ENCODE measurements at places on chromosomes 4 and X.

DNA sequence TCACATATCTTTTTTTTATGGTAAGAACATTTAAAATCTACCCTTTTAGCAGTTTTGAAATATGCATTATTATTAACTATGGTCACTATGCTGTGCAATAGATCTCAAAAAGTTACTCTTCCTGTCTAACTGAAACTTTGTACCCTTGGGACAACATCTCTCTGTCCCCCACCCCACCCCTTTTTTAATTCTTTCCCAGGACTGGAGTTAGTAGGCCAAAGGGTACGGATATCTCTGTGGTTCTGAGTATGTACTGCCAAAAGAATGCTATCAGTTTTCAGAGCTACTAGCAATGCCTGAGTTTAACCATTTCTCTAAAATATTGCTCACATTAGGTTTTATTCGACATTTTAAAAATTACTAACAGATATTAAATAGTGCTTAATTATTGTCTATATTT, 4.7 kb upstream of the FAM241A start:
- no peak for DNase-seq

DNA sequence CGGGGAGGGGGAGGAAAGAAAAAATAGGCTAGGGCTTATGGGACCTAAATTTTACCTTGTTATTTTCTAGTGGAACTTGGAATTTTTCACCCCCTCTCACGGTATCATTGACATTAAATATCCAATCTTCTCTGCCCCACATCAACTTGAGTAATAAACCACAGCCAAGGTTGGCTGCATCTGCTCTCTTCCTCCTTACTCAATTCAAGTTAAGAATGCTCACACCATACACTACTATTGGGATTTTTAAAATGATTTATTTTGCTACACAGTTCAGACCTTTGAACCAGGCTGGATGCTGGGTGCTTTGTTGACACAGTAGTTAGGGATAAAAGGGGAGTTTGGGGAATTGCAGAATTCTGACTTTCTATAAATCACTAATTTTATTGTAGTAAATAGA, 78.2 kb upstream of the DHX15 start:
- no peak for DNase-seq

DNA sequence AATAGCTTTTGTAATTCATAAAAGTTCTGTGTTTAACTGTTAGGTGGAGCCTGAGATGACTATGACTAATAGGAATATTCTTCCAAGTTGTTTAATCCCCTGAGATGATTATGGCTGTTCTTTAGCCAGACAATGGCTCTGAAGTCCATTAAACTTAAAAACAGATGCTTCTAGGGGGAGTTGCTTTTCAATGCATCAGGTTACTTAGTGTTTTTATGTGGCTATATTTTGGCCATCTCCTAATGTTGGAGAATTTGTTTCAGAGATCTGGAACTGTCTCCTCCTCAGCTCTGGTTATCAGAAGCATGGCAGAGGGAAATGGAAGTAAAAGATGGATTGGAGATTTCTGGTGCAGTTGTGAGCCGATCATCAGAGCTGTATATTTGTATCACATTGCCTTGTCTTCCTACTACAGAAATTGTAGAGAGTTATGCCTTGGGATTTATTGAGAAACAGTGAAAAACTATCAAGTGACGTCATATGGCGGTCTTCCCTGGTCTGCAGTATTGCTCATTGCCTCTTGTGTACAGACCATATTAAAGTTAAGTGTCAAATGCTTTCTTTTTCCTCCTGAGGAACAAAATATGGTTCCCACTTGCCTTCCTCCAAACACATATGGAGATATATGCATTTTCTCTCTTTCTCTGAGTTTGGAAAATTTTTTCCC, 29.8 kb downstream of the SGMS2 start:
- DNase-seq = no peak

- no peak for DNase-seq
Measured at GRCh38 chr4:137614491-137614890, 82.2 kb upstream of the PCDH18 start.

- no peak for DNase-seq
Measured at GRCh38 chr4:99305638-99306400, 15.0 kb upstream of the ADH1A start.

GRCh38 chrX:16138108-16138427, 14.7 kb downstream of the GRPR start:
- no peak for DNase-seq

DNA sequence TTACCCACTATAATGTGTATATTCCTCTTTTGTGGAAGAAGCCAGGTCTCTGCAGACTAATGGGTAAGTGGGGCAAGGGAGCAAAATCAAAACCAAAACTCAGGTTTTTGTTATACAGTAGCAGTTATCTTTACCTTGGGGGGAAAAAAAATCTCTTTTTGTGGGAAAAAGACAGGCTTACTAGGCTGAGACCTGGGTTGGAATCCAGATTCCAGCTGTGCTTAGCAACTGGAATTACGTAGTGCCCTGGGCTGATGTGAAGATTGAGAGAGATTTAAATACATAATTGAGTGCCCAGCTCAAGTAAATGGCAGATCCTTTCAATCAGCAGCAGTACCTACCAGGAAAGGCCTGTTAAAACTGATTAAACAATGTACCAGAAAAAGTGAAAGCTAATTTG, 15.4 kb upstream of the SCD5 start:
- DNase-seq = no peak

DNA sequence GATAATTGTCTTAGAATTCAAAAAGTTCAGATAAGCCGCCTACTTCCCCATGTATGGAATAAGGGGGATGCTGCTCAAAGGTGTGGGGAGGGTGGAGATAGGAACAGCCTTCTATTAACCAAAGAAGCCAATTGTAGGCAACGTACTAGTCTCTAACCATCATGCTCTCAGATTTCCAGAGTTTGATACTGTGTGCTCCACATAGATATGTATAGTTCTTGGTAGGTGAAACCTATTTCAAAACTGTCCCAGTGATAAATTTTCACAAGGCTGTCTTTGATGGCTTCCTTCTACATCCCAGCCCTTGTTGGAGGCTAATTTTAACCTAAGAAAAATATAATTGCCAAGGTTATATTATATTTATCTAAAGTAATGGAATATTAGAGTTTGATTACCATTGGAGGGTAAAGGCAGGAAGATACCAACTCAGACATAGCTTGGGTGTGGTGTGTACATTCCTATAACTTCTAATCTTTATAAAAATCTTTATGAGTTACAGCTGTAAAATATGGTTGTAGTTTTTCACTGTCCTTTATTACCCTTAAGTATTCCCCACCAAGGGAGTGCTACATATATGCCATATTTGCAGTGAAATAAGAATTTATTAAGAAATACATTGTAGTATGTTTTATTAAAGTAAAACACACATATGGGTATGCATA, 87.7 kb downstream of the SLC4A4 start:
- no peak for DNase-seq

DNA sequence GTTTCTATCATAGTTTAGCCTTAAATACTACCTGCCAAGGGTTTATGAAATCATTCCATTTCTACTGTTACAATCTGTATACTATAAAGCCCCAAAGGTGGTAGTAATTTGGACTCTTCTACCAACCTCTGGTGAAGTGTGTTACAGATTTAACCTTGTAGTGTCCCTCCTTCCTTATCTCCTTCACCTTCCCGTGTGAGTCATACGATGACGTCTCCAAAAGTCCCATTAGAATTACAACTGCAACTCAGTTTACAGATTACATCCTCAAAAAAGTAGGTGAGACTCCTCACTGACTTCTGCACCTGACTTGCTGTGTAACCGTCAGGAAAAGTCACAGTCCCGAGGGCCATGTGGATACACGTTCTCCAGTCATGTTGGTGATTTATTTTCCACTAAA, 219.0 kb downstream of the DCTD start:
- DNase-seq = no peak

GRCh38 chr4:17623451-17624001, 9.1 kb downstream of the MED28 start:
- DNase-seq = no peak

- DNase-seq = peak; percentile 25
Measured at GRCh38 chr4:4852591-4853362, 6.7 kb upstream of the MSX1 start.

GRCh38 chr4:105911426-105911825, 16.2 kb downstream of the NPNT start:
- DNase-seq = no peak

- no peak for DNase-seq
Measured at GRCh38 chrX:78839711-78840110, 92.2 kb downstream of the LPAR4 start.

DNA sequence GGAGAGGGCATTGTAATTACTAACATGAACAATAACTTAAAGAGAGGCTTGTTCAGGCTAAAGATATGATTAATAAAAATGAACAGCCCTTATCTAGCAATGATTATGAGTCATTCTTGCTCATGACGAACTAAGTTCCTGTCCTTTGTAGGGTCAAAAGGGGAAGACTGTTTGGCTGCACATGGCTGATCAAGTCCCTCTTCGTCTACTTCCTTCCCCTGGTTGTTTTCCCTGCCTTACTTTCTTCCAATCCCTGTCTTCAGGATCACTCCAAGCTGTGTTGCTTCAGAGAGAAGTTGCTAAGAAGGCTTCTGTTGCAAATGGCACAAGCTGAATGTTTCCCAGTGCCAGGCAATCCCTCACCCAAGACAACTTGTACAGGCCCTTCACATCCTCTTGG, 115.0 kb upstream of the HS3ST1 start:
- DNase-seq = no peak

- no peak for DNase-seq
Measured at GRCh38 chrX:132393085-132393484, 95.8 kb downstream of the MBNL3 start.

DNA sequence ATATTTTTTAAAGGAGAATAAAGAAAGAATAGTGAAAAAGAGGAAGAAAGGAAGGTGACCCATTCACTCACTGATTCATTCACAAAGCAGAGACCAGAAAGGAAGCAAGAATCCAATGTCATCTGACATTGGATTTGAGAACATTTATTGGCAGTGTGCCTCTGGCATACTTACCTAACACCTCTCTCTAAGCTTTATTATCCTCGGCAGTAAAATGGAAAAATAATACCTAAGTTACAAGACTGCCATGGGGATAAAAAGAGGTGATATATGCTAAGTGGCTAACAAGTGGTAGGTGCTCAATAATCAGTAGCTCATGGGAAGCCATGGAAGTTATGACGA, 41.6 kb upstream of the PPARGC1A start:
- DNase-seq = no peak

GRCh38 chr4:63589796-63590195, 819.5 kb downstream of the TECRL start:
- no peak for DNase-seq

- no peak for DNase-seq
Measured at GRCh38 chr4:54289316-54289715, 60.2 kb downstream of the PDGFRA start.

- peak; percentile 5 for DNase-seq
Measured at GRCh38 chrX:20382518-20383297, 116.0 kb upstream of the RPS6KA3 start.

DNA sequence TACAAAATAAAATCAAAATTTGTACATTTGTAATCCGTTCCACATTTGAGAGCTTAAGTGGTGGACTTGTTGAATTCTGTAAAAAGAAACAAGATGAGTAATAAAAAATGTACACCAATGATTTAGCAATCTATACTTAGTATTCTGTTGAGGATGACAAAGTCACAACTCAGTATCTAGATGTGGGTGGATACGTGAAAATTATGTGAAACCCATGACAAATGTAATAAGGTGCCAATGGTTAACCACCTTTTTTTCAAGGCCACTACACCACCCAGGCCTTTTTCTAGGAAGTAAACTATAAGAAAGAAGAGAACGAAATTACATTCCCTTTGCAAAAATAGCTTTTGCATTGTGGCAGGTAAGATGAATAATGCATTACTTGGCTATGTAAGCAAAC, 77.0 kb downstream of the ATP8A1 start:
- DNase-seq = no peak

- DNase-seq = no peak
Measured at GRCh38 chrX:28010875-28011274, 29.6 kb upstream of the DCAF8L1 start.

DNA sequence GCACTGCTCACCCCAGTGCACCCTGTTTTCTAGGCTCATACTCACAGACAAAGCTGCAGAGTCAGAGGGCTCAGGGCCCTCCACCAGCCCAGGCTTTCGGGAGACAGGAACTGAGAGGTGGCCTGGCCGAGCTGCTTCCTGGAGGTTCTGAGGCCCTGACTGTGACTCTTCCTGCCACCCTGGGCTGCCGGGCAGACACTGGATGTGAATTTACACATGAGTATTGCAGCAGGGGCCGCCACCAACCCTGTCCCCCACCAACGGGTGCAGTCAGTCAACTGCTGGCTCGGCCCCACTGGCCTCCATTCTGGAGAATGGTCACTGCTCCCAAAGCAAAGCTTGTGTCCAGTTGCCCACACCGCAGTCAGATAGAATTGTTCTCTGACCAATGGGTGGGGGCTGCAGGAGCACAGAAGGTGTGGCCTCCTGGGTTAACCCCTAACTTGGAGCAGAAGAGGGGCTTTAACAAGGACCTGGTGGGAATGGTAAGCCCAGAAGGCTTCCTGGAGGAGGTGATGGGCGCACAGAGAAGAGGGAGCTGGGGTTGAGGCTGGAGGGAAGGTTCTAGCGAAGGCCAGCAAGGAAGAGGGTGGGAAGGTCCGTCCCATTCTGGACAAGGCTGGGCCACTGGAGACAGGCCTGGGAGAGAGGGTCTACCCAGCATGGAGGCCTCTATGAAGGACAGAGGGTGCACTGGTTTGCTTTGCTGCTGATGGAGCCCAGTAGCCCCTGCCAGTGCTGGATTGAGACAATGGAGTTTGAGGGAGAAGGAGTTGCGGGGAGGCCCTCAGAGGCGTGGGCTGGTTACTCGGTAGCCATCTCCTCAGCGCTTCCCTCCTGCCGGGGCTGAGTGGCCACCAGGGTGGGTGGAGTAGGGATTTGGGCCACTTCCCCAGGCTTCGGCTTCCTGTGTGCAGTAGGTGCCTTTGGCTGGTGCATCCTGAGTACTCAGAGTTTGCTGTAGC, 135.3 kb downstream of the CPZ start:
- no peak for DNase-seq

- no peak for DNase-seq
Measured at GRCh38 chrX:106959901-106960300, 39.7 kb downstream of the CLDN2 start.

DNA sequence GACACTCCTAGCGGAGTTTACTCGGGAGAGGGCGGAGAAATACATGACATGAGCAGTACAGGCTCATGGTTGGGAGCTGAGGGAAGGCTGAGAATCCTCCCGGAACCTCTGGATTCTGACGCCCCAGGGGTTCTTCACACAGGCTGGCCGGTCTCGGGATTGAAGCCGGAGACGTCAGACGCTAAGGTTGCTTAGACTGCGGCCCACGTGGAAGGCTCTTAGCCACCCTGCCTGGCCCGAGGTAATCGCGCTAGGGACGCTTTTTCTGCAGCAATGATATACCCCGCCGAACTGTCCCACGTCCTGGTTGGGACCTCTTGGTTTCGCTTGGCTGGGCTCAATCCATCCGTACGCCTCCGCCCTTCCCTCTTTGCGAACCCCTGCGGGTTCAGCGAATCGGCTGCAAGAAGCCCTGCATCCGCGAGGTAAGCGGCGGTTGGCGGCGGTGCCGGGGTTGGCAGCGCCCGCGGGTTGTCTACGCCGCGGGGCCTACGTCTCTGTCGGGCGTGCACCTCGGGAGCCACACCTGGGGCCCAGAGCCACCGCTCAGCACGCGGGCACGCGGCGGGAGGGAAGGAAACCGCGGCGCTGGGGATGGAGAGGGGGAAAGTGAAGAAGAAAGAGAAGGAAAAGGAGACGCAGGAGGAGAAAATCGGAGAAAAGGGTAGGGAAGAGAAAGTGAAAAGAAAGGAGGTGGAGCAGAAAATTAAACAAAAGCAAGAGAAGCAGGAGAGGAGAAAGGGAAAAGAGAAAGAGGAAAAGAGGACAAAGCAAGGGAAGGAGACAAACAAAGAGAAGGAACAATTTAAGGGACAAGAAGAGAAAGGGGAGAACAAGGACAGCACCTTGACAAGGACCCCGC, at the start of gene ARL9:
Gene ARL9 (plus strand): TSS at position 523 of the 862 bp plus-strand sequence. CDS start 72 bp downstream, at position 595.
- peak; percentile 51 for DNase-seq
